Activated CD4-positive, alpha-beta T cell treated with anti-CD3 and anti-CD28 coated beads, Interleukin-2, amount 50 U/mL, for 16 hours (primary cell): ENCODE measurements at places on chromosomes 3 and 15.

GRCh38 chr3:10599017-10599416 is 93.6 kb upstream of the ATP2B2 start:
- no peak for DNase-seq

DNA sequence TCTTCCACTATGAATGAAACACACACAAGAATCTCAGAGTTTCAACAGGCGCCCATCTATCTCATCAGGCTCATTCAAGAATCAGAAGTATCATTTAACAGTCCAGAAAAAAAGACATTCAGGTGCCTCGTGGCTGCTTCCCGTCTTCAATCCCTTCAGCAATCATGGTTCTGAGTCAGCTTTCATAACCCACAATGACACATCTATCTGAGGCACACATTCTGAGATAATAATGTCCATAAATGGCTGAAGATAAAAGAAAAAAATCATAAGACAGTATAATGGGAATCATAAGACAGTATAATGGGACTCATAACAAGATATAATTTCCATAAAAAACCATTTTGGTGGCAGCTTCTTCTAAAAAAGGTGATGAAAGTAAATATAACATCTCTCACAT is 52.4 kb downstream of the TNIK start:
- peak; percentile 27 for DNase-seq

DNA sequence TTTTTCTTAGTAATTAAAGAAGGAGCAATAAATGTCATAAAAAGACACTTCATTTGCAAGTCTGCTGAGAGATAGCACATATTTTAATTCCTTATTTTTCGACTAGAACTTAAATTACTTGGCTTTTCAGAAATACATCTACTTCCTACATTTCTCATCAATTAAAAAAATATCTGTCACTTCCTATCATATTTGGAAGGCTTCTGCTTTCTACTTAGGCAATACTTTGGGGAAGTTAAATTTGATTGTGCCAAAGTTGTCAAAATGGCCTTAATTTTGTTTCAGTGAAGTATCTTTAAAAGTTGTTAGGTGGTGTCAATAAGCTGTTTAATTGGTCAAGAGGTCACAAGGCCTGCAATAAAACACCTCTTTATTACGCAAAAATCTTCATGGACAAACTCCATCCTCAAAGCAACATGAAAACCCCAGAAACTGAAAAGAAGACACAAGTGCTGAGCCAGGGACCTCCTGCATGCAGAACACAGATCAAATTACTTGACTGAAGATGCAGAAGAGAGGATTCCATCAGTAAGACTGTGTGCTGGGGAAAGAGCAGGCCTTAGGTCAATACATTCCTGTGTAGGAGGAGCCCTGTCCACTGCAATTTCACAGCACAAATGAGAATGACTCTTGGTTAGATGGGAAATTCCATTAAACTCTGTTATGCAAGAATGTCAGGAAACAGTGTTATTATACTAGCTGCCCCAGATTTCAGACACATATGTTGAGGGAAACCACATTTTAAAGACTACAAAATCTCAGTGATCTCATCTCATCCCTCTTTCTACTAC is 48.0 kb upstream of the FSTL1 start:
- DNase-seq: no peak

- no peak for DNase-seq
Measured at GRCh38 chr3:108001457-108001856, 89.4 kb downstream of the CD47 start.

DNA sequence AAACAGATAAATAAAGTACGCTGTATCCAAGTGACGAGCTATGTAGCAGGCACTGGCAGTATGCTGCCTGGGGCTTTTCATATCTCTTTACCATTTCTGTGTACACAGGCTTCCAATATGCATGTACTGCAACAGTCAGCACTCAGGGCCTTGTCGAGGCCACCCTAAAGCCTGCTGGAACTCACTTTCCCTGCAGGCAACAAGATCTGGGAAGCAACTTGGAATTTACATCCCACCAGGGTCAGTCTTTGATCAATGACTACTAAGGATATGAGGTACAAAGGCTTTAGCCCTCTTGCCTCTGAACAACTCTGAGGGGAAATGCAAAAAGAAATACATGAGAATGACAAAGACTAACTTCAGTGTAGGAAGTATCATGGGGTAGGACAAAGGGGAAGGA is 101.8 kb upstream of the ARL6 start:
- DNase-seq: no peak

- peak; percentile 40 for DNase-seq
Measured at GRCh38 chr3:58333206-58334012, 717 bp downstream of the PXK start.

- DNase-seq: peak; percentile 39
Measured at GRCh38 chr3:129195731-129196256, 12.1 kb upstream of the CNBP start.
